Activated T-cell treated with anti-CD3 and anti-CD28 coated beads, Interleukin-2, amount 50 U/mL, for 1 hour (primary cell): ENCODE measurements at places on chromosomes 12 and 14.

DNA sequence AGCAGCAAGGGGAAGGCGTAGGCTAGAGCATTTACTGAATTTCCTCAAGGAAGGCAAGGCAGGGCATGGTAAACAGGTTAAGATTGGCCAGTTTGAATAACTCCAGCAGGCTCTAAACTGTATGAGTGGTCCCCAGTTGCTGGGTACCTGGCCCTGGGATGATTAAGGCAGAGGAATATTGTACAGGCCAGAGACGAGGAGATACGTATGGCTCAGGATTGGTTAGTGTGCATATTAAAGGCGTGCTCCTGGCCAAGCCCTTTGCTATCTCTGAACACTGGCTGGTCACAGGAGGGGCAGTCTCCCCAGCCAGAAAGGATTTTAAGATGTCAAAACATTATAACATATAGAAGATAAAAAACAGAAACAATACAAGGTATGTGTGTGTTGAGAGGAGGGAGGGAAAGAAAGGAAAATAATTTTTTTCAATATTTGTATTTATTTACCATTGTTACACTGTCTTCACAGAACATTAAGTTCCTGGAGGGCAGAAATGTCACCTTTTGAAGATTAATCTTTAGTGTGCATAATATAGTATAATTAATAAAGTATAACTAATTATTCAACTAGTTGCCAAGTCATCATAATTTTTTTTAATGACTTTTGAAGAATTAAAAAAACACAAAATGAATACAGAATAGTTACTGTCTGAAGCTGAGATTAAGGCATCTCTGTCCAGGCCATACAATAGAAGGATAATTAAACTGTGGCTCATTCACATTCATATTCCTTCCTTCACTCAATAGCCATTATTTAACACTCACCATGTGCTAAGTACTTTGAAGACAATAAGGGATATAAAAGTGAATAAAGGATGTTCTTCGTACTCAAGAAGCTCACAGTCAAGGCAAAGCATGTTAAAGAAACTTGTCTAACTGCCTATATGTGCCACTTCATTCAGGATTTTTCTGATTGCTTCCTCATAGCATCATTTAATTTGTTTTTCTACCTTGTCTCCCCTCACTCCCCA, 41.9 kb downstream of the DCP1B start:
- DNase-seq, result no peak

DNA sequence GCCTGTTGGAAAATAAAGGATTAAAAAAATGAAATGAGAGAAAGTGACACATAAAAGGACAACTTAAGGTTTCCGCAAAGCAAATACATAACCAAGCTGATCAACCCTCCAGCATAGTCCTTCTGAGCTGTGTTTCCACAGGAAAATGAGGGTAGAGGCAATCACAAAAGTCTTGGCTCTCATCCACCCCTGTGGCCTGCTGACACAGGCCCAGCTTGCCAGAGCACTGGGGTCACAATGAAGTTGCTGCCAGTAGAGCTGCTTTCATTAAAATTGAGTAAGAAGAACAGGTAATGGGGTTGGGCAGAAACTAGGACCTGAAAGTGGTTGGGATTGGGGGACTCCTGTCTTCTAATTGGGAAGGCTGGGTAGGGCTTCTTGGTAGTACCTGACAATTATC, 65.9 kb downstream of the RERG start:
- DNase-seq, result no peak

GRCh38 chr12:92418381-92418780, 272.7 kb upstream of the BTG1 start:
- DNase-seq, result no peak

GRCh38 chr12:131895640-131896079, 1.2 kb downstream of the ULK1 start:
- no peak for DNase-seq
